SK-MEL-5 (cell line): ENCODE measurements at places on chromosomes 4 and X.
A peak's percentile ranks its signal among the peaks of the same experiment; 100 is the strongest.

DNA sequence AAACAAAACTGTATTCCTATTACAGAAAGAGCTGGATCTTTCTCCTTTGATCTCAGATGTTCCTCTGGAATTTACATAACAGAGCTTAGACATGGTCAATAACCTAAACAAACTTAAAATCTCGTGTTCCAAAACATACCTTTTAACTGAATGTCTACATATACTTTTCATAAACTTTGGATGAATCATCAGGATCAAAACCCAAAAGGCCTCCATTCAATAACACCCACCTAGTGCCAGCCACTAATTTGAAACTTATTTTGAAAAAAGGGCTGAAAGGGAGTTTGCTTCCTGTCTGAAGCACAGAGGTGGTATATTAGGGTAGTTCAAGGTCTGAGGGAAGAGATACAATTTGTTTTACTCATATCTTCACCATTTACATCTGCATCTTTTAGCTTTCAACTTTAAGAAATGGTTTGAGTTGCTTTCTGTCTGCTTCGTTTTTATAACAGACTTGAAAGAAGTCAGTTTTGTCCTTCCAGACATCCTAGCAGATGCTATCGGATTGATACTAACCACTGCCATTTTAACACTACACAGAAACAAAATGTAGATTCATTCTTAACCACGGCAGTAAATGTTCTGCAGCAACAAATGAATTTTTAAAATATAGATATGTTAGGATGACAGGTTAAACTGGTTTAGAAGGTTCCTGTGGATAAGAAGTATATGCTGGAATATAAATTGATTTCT is 242.8 kb upstream of the DKK2 start:
- no peak for DNase-seq

- DNase-seq = no peak
Observed at GRCh38 chr4:95422436-95422835, 126.3 kb downstream of the UNC5C start.

DNA sequence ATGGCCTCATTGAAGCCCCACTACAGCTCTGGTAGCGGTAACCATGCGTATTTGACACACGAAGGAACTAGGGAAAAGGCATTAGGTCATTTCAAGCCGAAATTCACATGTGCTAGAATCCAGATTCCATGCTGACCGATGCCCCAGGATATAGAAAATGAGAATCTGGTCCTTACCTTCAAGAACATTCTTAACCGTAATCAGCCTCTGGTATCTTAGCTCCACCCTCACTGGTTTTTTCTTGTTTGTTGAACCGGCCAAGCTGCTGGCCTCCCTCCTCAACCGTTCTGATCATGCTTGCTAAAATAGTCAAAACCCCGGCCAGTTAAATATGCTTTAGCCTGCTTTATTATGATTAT is 876 bp downstream of the HPRT1 start:
- peak; percentile 4 for DNase-seq

DNA sequence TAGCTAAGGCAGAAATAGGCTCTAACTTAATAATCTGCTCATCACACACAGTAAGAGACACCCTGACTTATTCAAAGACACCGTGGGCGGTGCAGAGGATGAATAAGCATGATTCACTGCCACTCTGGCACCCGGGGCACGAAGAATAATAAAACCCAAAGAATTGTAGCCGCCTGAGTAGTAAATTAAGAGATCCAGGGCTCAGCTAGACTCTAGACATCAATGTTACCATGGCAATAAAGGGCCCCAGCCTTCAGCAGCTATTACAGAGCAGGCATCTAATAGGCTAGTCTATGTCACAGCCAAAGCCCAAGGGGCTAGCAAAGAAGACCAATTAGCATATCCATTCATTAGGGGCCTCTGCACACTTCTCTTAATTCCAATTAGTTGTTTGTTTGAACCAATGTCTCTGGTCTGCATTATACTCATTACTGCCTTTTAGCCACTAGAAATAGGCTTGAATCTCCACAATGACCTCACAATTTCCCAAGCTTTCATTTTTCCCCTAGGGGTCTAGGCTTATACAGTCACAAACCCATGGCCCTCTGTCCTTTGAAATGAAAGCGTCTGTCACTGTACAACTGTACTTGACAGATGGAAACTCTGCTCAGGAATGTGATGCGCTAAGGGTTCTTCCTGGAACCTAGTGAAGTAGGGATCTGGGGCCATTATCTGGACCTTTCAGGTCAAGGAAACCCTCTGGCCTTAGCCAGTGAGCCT is 3.0 kb upstream of the ATP1B4 start:
- peak; percentile 2 for DNase-seq

- no peak for DNase-seq
Observed at GRCh38 chrX:47242321-47242720, 9.5 kb downstream of the USP11 start.

DNA sequence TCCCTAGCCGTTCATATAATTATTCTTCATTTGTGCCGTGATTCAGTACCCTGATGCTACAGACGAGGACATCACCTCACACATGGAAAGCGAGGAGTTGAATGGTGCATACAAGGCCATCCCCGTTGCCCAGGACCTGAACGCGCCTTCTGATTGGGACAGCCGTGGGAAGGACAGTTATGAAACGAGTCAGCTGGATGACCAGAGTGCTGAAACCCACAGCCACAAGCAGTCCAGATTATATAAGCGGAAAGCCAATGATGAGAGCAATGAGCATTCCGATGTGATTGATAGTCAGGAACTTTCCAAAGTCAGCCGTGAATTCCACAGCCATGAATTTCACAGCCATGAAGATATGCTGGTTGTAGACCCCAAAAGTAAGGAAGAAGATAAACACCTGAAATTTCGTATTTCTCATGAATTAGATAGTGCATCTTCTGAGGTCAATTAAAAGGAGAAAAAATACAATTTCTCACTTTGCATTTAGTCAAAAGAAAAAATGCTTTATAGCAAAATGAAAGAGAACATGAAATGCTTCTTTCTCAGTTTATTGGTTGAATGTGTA is 7.0 kb downstream of the SPP1 start:
- DNase-seq = no peak

DNA sequence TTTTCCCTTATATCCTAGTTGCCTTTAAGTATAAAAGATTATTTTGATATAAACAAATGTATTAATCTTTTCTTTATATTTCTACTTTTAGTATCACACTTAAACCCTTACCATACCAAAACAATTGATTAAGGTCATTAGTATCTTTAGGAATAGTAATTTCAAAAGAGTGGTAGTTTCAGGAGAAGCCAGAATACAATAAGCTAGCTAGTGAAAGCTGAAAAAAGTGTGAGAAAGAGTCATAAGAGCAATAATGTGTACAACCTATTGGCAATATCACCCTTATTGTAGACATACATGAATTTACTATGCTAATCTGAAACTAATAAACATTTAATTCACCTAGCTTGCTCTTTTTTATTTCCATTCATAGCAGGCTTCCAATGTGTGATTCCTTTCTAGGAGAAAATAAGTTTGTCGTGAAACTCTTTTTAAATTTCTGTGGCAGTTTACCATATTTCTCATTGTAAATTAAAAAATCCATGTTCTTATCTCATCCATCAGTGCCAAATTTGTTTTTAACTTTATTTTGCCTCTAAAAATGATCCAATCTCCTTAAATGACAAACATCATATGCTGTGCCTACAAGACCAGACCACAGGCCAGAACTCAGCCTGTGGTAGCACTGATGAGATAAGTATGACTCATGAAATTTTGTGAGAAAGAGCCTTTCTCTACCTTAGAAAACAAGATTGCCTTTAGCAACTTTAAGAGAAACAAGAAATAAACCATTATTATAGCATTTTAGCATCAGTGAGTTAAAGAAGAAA is 8.1 kb downstream of the NEK1 start:
- DNase-seq = peak; percentile 72

GRCh38 chrX:38699121-38699520 is 102.1 kb upstream of the MID1IP1 start:
- no peak for DNase-seq

DNA sequence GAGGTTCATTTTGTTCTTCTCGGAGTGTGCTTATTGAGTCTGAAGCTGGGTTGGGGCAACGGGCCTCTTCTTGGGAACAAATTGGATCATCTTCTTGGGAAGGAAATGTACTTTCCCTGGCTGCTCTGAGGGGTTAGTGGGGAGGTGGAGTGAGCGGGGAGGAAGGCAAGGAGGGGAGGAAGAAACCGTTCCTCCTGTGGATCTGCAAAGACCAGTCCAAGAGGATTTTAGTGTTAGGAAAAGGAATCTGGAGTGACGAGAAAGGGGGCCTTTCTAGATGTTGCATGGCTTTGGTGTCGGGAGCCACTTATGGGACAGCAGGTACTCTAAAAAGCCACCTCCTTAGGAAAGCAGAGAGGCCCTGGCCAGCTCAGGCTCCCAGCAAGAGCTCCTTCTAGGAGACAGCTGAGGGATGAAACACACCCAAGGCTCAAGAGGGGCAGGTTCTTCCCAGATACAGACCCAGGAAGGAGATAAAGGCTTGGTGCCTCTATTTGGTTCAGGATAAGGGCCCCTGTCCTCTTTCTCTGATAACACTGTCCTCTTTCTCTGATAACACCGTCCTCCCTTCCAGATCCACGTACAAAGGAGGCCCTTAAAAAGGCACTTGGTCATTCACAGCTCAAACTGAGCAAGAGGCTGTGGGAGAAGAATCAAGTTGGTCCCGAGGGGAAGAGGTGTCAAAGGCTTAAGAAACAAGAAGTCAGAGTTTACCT is 451 bp downstream of the SOD3 start:
- no peak for DNase-seq

DNA sequence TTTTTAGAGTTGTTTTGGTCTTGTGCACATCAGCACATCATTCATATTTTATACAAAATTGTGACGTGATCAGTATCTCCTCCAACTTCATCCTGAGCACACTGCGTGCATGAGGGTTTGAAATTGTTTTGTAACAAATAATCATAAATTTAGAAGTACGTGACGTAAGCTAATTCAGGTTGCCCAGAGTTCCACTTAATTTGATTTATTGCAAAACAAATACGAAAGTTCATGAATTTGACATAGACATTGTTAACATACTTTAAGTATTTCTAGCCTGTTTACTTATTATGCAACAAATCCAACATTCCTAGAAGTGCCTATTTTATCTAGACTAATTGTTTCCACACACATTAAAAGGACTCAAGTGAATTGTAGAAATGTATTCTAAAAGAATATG is 48.3 kb downstream of the MAP7D3 start:
- DNase-seq = no peak

DNA sequence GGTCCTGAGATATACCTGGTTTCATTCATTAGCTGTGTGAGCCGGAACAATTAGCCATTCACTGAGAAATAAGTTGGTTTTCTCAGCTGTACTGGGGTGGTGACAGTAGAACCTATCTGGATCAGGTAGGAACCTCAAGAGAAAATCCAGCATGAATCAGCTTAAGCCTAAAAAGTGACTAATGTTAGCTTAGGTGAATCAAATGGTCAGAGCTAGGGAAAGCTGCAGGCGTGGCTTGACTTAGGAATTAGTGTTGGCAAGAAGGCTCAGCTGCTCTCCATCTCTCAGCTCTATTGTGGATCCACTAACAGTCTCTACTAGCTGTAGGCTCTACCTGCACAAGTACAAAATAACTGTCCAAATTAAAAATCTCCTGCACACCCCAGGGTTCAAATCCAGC is 1025.5 kb downstream of the RAB28 start:
- no peak for DNase-seq

DNA sequence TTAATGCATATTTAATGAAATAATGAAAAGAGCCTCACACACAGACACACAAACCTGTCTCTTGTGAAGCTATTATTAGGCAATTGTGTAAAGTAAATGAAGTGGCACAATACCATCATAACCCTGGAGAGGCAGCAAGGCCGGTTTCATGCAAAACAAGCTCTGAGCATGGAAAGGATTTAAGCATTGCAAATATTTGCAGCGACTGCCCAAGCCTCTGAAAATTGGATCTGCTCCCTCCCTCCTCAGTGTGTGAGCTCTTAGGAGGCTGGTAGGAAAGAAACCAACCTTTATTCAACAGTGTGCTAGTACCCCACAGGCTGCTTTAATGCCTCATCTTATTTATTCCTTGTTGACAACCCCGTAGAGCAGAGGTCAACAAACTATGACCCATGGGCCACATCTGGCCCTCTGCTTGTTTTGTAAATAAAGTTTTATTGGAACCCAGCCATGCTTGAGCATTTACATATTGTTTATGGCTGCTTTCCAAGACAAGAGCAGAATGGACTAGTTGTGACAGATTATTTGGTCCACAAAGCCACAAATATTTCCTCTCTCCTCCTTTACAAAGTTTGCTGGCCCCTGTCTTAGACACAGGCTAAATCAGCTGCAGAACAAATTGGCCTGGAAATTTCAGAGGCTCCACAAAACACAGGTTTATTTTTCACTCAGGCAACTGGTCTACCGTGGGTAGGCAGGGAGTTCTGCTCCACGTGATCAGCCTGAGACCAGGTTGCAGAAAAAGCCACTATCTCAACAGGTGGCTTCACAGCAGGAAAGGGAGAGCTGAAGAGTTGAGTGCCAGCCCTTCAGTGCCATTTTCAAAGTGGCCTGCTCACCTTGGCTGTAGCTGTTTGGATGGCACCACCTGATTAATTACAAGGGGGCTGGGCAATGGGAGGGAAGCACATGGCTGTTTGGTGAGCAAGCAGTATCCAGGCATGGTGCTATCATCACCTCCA is 16.8 kb downstream of the RS1 start:
- DNase-seq = no peak

DNA sequence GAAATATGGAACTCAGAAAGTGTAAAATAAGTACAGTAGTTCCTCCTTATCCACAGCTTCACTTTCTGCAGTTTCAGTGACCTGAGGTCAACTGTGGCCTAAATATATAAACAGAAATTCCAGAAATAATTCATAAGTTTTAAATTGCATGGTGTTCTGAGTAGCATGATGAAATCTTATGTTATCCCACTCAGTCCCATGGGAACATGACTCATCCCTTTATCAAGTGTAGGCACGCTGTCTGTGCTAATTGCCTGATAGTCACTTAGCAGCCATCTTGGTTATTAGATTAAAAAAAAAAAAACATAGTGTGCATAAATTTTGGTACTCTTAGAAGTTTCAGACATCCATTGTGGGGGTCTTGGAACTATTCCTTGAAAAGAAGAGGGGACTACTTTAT is 983.4 kb upstream of the ADGRL3 start:
- DNase-seq = no peak

DNA sequence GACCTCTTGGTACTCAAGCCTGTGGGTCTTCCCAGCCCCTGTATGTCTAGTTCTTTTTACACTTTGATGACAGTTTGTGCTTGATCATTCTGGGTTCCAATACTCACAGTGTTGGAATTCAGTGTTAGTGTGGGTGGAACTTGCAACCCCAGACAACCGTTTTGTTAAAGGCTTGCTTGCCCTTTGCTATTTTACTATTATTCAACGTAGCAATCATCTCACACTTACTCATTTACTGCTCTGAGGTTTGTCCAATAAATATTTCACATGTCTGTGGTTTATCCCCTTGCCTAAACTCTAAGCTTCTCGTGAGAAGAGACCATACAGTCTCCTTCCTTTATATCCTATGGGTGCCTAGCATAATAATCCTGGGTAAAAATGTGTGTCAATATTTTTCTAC is 15.3 kb downstream of the CCNG2 start:
- no peak for DNase-seq
